RPMI7951 (cell line): ENCODE measurements at places on chromosomes 1 and 21. TPM values are rescaled to one million over a fixed set of nuclear protein-coding genes. Genes with fewer than 3 reads are reported as not detected.

DNA sequence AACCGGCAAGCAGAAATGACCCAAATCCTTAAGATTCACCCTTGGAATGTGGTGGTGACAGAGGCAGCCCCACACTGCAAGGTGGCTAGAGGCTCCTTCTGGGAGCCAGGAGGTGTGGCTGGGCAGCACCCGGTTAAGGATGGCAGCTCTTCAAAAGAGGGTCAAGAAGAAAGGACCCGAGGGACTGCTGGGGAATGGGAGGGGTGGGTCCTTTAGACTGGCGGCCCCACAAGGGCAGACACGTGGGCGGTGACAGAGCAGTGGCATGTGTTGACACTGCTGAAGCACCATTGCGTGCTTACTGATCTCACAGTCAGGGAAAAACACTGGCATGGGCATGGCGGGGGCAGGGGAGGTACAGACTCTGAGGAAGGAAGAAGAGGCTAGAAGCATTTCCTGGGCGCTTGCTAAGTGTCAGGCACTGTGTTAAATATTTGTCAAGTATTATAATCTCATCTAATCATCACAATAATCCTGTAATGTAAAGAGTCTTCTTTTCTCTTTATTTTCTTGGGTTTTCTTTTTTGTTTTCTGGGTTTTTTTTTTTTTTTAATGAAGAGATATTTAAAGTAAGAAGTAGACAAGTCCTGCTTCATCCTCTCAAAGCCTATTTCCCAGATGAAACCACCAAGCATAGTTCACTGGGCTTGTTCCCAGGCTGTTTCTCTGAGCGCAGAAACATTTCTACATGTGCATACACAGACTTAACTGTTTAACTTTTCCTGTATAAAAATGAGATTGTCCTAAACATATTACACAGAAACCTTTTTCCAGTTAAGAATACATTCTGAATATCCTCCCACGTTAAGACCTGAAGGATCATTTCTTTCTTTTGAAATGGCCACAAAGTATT lies 165.8 kb upstream of the EDN2 start:
- DNase-seq, result peak; percentile 71

KRTAP7-1 gene
- not detected in 2 replicates for total RNA-seq

- DNase-seq, result no peak
These were observed 7.1 kb upstream of the DDX59 start for GRCh38 chr1:200676829-200677228.

IFNAR1 gene
- total RNA-seq, result 16.7 and 19.3 TPM in 2 replicates

GRCh38 chr1:210500831-210501230 lies 172.1 kb downstream of the HHAT start:
- no peak for DNase-seq

FCRL2 gene
- not detected in 2 replicates for total RNA-seq

SPRR2E gene
- not detected in 2 replicates for total RNA-seq

MUTYH gene
- total RNA-seq, result 11.4 and 14.3 TPM in 2 replicates

- no peak for DNase-seq
These were observed 335.0 kb downstream of the TGFB2 start for GRCh38 chr1:218679988-218680748.

- DNase-seq, result peak; percentile 70
These were observed 38.2 kb downstream of the PRKCZ start for GRCh38 chr1:2088458-2088857.
